NCI-H1092 treated with DMSO at 0.1 percent for 48 hours (cell line): ENCODE measurements at places on chromosomes 3 and 15.

- peak; percentile 3 for DNase-seq
Observed at GRCh38 chr3:42501681-42502428, 588 bp upstream of the VIPR1 start.

DNA sequence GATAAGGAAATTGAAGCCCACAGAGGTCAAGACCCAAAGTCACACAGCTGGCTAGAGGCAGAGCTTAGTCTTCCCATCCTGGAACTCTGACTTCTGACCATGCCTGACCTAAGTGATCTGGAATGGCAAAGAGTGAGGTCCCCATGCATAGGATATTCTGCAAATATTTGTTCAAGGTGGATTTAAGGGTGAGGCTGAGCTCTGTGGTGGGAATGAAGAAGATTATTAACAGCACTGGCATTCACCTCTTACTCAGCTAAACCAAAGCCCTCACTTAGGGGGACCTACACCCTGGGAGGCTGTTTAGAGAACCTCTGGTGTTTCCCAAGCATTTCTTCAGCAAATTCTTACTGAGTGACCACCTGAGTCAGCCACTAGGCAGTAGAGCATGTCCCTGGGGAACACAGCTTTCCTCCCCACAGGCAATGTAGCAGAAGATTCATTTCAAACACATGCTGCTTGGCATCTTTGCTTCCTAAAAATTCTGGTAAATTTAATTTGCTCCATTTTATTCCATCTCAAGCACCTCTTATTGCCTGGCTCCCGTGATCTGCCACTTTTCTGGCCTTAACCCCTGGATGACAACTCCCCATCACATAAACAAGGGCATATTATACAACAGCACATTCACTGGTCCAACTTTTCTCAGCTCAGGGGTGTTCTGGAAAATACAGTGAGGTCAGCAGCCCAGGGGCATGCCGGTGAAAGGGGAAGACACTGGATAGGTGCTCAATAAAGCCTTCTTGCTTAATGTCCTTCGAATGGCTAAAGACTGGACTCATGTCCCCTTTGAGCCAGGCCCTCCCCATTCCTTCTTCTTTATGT, 176.0 kb downstream of the ABHD5 start:
- no peak for DNase-seq

DNA sequence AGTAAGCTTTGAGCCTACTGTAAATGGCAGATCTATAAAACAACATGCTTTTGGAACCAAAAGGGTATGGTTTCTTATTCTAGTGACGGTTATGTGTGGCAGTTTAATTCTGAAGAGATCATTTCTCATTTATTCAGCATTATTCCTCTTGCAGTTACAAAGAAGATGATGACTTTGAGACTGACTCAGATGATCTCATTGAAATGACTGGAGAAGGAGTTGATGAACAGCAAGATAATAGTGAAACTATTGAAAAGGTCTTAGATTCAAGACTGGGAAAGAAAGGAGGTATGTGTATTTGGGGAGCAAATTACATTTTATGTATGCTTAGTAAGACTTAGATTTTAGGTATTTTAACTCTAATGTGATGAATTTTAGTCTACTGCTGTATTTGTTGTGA, 41.5 kb downstream of the CHD2 start:
- DNase-seq = no peak

- no peak for DNase-seq
Observed at GRCh38 chr3:45604066-45604465, 9.5 kb downstream of the LIMD1 start.

- DNase-seq = peak; percentile 86
Observed at GRCh38 chr3:124834723-124835718, 52.1 kb downstream of the ITGB5 start.

DNA sequence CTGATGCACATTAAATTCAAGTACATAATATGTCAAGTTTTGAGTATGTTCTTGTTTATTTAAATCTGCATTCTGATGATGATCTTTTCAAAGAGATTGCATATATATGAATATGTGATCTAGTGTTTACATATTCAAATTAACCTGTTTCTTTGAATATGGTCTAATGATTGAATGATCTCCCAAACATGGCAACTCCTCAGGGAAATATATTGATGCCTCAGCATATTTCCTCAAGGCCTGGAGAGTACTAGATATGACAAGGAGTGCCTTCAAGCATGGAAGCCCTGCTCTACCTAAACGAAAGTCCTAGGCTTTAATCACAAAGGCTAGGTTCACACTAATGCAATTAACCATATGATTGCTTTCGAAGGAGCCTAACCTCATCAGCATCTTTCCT, 532.8 kb downstream of the ZIC1 start:
- DNase-seq = no peak

DNA sequence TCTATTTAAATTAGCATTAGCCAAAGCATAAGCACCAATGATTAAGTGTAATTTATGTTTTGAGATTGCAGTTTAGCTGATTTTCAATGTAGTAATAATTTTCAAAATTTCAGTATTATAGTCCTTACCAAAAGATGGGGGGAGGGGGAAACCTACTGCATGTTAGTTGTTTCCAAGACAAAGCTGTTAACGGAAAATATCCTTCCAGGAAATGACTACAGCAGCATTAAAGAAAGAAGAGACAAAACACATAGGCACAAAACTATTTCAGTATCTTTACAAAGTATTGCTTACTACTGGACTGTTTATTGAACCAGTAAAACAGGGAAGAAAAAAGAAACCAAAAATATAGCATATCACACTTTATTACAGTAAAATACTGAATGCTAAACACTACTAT, 10.5 kb downstream of the BNIP2 start:
- no peak for DNase-seq

GRCh38 chr15:76201536-76202255, 109.6 kb downstream of the ETFA start:
- DNase-seq = no peak

DNA sequence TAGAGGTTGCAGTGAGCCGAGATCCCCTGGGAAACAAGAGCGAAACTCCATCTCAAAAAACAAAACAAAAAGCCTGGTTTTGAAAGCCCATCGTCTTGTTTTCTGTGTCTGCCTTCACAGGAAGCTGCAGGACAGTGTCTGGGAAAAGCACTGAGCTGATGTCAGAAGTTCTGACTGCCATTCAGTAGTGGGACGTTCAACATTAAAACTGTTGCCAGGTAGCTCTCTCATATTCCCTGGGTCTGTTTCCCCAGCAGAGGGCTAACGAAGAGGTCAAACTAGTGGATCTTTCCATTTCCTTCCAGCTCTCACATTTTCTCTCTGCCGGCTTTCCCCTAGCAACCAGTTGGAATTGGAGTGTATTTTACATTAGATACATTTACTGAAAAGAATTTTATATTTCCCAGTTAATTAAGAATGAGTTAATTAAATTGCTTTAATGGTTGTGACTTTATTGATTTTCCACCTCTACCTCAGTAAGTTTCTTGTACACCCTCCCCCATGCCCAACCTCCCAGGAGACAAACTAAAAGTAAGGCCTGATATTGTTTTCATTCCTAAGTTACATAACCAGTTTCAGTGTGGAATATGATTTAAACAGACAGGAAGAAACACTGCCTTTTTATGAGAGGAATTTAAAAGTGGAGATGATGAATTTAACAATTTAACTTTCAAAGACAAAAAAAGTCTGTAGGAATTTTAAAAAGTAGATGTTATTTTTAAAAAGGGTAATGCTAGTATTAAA, 29.9 kb downstream of the RCN2 start:
- DNase-seq = no peak

GRCh38 chr3:184284696-184285095, 8.9 kb downstream of the ECE2 start:
- DNase-seq = peak; percentile 80

DNA sequence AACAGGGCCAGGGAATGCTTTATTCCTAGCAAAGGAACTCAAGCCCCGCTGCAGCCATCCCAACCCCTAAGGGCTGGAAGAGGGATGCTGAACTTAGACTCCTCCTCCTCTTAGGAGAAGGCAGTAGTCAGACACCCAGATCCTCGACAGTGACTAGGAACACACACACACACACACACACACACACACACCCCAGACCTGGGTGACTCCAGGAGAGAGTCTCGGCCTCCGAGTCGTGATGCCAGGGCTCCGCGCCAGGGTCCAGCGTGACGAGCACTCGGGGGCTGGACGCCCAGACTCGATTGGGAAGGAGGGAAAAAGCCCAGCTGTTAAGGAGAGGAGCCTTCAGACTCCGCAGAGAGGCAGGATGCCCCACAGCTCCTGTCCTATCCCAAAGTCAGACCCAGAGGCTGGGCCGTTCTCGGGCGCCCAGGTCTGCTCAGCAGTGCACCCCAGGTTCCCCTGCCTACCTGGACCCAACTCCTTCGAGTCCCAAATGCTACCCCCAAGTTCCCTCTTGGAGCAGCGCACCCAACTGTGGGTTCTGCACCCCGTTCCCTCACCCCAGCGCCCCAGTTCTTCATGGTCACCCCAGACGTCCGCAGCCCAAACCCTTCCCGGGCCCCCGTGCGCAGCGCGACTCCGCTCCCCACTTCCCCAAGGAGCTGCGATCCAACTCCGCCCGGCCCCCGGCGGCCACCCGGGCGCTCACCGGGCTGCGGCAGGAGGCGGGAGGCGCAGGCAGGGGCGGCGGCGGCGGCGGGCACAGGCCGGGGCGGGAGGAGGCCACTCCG, 421 bp downstream of the BMF start:
- DNase-seq = no peak

- no peak for DNase-seq
Observed at GRCh38 chr3:108122276-108122675, 31.4 kb upstream of the CD47 start.

DNA sequence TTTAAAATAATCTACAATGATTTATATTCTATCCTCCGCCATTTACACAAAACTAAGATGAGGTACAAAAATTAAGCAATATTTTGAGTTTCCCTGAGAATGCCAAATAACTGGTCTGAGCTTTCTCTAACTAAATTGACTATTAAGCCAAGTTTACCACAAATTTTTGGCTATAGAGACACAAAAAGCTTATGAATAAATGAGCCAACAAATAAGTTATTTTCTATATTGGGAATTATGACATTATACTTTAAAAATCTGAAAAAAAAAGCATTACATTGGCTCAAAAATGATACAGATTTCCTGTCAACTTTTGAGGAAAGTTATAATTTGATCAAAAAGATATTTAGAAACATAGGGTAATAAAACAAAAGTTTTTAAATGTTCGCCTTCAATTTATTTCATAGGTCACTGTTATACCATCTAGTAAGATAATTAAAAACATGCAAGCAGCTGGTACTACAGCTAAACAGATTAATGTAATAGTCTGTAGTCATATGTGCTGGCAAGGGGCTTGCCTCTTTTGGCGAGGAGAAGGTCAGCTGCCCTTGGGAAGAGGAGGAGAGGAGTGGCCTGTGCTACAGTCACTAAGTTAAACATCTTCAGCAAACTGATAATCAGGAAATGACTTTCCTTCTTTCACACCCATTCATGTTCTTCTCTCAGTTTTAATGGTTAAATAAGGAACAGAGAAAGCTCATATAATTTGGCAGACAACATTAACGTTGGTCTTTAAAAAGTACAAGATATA, 318.5 kb downstream of the TBC1D5 start:
- no peak for DNase-seq

GRCh38 chr3:152405915-152406802, 137.4 kb downstream of the MBNL1 start:
- no peak for DNase-seq

- no peak for DNase-seq
Observed at GRCh38 chr15:85744579-85744978, 50.1 kb downstream of the KLHL25 start.

- no peak for DNase-seq
Observed at GRCh38 chr3:156148345-156148945, 28.1 kb downstream of the KCNAB1 start.

DNA sequence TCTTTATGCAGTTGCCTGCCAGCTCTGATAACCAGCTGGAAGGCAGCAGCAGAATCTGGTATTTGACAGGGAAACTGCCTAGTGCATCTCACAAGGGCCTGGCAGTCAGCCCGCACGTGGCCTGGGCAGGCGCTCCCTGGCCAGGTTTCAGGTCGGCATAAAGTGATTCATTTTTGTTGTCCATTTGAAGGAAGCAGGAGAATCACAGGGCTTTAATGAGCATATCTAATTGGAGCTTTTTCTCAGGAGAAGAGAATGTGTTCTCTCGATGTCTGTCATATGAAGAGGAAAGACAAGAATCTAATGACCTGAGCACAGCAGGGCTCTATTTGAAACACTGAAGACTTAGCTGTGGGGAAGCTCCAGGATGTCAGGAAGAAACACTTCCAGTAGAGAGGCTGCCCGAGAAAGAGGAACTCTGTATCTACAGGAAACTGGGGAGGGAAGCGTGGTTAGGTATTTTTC, 98.8 kb upstream of the MB21D2 start:
- peak; percentile 91 for DNase-seq

- no peak for DNase-seq
Observed at GRCh38 chr3:10357592-10358308, 36.8 kb upstream of the SEC13 start.

GRCh38 chr3:38149708-38150107, 11.2 kb downstream of the MYD88 start:
- no peak for DNase-seq

- no peak for DNase-seq
Observed at GRCh38 chr15:63190769-63191649, 1.6 kb downstream of the RAB8B start.

DNA sequence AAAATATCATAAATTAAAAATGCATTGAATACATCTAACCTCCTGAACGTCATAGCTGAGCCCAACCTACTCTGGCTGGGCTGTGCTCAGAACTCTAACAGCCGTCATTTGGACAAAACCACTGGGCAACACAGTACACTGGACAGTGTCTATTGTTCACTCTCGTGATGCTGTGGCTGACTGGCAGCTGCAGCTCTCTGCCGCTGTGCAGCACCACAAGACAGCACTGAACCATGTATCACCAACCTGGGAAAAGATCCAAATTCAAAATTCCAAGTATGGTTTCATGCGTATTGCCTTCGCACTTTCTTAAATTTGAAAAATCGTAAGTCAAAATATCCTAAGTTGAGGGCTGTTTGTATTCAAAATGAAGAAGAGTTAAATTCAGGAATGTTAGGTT, 145.1 kb upstream of the CNTN4 start:
- DNase-seq = no peak

DNA sequence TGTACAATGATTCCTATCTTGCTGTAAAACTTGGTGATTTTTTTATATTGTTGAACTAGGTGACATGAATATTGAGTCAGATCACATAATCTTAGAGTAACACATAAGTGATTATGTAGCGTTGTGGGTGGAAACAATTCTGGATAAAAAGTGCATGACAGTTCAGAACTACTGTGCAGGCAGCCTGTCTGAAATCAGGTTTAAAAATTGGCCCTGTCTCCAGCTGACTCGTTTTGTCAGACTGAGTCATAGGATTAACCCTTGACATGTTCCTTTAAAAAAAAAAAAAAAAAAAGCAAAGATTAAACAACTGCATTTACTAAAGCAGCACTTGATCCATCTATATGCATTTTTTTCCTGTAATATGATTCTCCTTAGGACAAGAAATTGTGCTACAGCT, 160.0 kb upstream of the CGNL1 start:
- peak; percentile 65 for DNase-seq

- DNase-seq = no peak
Observed at GRCh38 chr3:172905451-172905850, 154.9 kb downstream of the ECT2 start.

GRCh38 chr15:29337156-29337959, 67.7 kb upstream of the NSMCE3 start:
- no peak for DNase-seq

- peak; percentile 63 for DNase-seq
Observed at GRCh38 chr3:184602372-184603150, 41.0 kb downstream of the EPHB3 start.
